ENCODE measurements at places on chromosomes 2 and 18.

GRCh38 chr18:13279181-13280069 lies 60.9 kb downstream of the LDLRAD4 start:
- DNase-seq: no peak

DNA sequence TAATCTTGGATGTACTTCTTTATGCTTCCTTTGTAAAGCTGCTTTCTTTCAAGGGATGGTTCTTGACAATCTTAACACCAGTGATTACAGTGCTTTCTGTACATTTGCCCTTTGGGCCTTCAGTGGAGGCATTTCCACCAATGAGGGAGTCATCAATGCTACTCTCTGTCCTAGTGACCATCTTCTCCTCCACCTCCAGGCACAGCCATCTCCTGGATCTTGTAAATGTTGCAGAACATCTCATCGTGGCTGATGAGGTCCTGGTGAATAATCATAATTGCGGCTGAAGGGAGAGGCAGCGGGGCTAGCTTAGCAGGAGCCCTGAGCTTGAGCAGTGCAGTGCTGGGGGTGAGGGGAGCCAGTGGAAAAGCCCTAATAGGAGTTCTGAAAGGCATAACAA lies 32.5 kb downstream of the IDH1 start:
- DNase-seq: no peak

GRCh38 chr2:171342067-171342413 lies 91.8 kb downstream of the METTL8 start:
- DNase-seq: no peak

DNA sequence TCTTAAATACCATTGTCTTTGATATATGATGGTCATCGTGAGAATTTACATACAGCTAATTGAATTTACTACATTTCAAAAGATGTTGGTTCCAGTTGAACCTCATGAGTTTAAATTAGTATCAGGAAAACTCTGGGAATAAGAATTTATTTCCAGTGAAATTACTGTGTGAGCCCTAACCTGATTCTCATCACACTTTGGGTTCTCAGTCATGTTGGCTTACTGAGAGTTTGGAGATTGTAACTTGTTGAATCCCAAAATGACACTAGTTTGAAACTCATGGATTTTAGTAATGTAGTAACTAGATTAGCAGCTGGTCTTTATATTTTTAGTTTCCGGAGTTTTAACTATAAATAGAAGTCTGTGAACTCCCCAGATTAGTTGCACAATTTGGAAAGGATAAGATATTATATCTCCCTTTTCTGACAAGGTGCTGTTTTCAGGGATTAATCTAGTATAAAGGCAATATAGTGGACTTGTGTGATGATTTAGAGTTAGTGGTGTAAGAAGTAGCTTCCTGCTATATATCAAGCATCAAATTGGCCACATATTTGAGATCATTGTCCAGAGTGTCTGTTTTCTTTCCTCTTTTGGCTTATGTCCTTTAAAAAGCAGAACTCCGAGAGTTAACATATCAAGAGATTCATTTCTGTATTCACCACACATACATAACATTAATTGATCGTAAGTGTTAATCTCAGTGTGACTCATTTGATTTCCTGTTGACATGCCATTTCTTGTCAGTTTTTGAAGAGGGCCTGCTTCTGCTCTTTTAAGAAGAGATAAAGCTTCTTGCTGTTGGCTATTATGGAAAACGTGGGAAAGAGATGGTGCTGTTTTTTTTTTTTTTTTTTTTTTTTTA lies 15.7 kb downstream of the NDUFV2 start:
- no peak for DNase-seq

DNA sequence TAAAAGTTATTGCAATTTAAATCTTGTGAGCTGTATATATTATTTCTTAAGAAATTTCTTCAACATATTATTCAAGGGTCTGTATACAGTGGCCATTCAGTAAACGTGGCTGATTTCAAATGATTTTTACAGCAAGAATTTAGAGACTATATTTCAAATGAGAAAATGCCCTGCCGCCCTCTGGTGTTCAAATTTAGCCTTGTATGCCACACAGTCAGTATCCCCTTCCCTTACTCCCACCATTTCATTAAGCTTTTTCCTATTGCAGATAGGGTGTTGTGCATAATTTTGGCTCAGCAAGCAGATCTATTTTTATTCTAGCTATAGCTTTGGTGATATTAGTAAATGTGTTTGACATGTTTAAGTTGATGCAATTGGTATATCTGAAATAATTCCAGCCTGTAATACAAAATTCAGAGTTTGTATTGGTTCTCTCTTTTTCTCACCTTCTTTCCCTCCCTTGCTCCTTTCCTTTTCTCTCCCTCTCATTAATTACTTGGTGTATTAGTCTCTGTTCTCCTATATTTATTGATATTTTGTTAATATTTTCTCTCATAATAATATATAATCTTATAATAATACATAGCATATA lies 22.8 kb upstream of the SCN7A start:
- DNase-seq: peak; percentile 11
